ENCODE measurements at places on chromosomes 4 and X.
A peak's percentile ranks its signal among the peaks of the same experiment; 100 is the strongest.

GRCh38 chrX:104156630-104157529 is at the start of gene SLC25A53:
Gene SLC25A53 (minus strand): TSS chrX:104157009. CDS start chrX:104105257, 51,752 bp downstream.
- DNase-seq, result peak; percentile 71

- DNase-seq, result no peak
Measured at GRCh38 chr4:8319731-8320385, 50.3 kb downstream of the HTRA3 start.

DNA sequence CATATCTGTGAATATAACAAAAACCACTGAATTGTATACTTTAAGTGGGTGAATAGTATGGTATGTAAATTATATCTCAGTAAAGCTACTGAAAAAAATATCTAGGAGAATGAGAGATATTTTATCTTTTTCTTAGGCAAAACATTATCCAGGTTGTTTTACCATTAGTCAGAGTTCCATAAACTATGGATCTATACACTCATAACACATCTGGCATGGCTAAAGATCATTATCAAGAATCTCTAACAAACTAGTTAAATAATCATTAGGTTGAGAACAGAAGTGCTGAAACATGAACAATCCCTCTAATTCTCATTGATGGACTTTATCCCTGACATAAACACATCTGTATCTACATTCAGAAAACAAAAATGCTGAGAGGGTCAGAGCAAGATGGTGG is 15.6 kb downstream of the MED14 start:
- DNase-seq, result no peak

- DNase-seq, result peak; percentile 69
Measured at GRCh38 chr4:186029571-186030398, 39.2 kb upstream of the TLR3 start.

GRCh38 chr4:173609158-173609557 is 79.1 kb upstream of the HAND2 start:
- no peak for DNase-seq

- no peak for DNase-seq
Measured at GRCh38 chrX:82218361-82218760, 1016.5 kb downstream of the SH3BGRL start.

DNA sequence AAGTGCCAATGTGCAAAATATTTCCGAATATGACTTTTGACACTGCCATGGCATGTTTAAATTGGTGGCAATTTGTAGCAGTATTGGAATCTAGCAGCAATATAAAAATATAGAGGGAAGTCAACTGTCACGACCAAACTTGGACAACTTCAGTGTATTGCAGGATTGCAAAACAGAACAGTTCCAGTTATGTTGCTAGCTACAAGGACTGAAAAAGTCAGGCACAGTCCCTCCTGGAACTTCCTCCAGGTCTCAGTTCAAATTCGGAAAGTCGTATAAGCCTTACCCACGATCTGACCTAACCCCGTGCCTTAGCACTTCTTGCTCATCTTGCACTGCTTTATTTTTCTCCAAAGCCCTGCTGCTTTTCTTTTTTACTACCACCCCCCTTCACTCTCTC is 390.0 kb upstream of the GALNT7 start:
- no peak for DNase-seq

- no peak for DNase-seq
Measured at GRCh38 chrX:121655276-121655675, 607.9 kb downstream of the GLUD2 start.

- no peak for DNase-seq
Measured at GRCh38 chr4:59222221-59222620, 1977.9 kb upstream of the ADGRL3 start.

DNA sequence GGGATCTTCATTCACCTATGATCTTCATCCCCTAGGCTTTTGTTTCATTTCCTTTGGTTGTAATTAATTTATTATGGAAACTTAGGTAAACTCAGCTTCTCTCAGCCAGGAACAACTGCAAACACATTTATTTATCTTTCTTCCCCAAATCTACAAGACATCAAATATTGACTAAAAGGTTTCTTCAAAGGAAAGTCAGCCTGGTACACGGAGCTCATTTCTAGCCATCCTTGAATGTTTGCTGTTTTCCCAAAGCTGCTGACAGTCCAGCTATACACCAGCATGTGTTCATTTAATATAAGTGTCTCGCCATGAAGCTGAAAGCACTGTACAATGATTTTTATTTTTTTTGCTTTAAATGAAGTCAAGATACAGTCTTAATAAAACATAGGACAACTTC is 16.8 kb downstream of the RBM47 start:
- DNase-seq, result no peak

- peak; percentile 25 for DNase-seq
Measured at GRCh38 chrX:130715299-130715698, 187.7 kb downstream of the ENOX2 start.

DNA sequence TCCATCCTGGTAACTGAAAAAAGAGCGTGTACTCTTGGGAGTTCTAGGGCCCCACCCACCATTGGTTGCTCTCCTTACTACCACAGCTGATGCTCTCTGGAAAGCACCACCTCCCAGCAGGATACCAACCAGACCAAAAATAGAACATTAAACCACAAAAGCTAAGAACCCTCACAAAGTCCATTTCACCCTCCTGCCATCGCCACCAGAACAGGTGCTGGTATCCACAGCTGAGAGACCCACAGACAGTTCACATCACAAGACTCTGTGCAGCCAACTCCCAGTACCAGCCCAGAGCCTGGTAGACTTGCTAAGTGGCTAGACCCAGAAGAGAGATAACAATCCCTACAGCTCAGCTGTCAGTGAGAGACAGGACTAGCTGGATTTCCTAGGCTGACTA is 240.6 kb downstream of the PABPC4L start:
- DNase-seq, result no peak

- DNase-seq, result peak; percentile 68
Measured at GRCh38 chr4:74874753-74875367, 58.1 kb upstream of the PARM1 start.

GRCh38 chr4:137946453-137947174 is 295.5 kb downstream of the SLC7A11 start:
- DNase-seq, result peak; percentile 9

GRCh38 chrX:112849016-112849415 is 8.4 kb upstream of the AMOT start:
- DNase-seq, result peak; percentile 14

GRCh38 chrX:79409657-79410056 is 42.5 kb upstream of the ITM2A start:
- no peak for DNase-seq

All from GM03348 (cell line).